Suppressor macrophage (primary cell): ENCODE measurements at places on chromosomes 1 and 21.

GRCh38 chr1:192559115-192560006, 16.2 kb upstream of the RGS1 start:
- DNase-seq, result no peak

GRCh38 chr1:15295696-15296095, 48.7 kb downstream of the FHAD1 start:
- no peak for DNase-seq

DNA sequence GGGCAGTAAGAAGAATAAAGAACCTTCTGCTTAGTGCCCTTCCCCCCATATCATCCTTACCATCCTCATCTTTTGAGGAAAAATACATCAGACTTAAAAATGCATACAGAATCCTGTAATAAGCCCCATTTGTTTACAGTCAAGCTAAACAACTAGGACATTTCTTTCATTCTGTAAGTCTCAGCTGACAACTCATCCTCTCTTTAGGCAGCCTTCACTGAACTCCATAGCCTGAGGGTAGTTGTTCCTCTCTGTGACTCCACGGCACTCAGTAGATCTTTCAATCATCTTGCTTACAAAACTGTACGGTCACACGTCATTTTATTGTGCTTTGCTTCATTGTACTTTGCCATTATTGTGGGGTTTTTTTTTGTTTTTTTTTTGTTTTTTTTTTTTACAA, 82.5 kb downstream of the NRIP1 start:
- no peak for DNase-seq

GRCh38 chr1:76463278-76463677, 388.7 kb downstream of the ST6GALNAC3 start:
- DNase-seq, result no peak

DNA sequence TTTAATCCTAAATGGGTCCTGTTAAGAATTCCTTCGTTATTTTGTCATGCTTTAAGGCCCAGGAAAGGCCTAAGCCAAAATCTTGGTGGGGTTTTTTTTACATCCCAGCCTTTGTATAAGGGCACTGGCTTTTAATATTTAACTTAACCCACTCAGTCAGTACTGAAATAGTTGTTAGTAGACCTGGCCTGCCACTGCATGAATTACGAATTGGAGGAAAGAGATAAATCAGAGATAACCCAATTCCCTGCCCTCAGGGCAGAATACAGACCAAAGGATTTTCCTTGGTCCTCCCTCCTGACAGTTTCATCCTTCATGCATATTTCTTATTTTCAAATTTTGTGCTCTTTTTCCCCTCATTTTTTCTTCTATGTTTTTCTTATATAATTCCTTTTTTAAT, 193.0 kb downstream of the FASLG start:
- no peak for DNase-seq

GRCh38 chr1:148389027-148389339, 94.1 kb downstream of the PPIAL4G start:
- DNase-seq, result no peak

GRCh38 chr1:40339420-40340323, 22.6 kb upstream of the COL9A2 start:
- peak; percentile 52 for DNase-seq

- no peak for DNase-seq
Observed at GRCh38 chr1:85449356-85449755, 15.6 kb downstream of the DDAH1 start.

DNA sequence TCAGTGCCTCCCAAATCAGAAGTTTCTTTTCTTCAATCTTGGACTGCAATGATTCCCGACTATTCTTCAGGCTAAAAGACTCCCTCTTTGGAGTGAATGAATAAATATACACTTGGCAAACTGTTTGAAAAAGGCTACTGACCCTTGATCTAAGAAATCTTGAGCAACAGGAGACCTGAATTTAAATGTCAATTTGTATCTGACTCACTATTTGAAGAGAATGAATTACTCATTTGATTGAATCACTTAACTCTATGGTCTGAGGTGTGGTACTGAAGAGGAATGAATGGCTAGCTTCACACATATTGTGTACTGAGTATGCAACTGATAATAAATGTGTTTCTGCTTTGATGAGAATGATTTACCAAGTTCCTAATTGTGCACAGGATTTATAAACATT, 4.6 kb upstream of the SMG7 start:
- no peak for DNase-seq
